Kasumi-1 (cell line): ENCODE measurements at places on chromosomes 7 and 10.

GRCh38 chr7:37577412-37577811 is 106.2 kb upstream of the GPR141 start:
- no peak for DNase-seq

DNA sequence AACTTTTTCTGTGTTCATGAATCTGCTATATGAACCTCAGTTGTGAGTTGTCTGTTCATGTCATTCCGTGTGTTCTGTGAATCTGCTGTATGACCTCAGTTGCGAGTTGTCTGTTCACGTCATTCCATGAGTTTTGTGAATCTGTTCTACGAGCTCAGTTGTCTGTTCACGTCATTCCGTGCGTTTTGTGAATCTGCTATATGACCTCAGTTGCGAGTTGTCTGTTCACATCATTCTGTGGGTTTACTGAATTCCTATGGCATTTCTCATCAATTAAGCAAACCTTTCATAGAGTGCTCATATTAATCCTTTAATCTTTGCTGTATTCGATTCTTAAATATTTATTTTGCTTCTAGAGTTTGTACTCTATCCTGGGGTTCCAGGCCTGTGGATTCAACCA is 150.6 kb downstream of the DIP2C start:
- DNase-seq, result no peak

DNA sequence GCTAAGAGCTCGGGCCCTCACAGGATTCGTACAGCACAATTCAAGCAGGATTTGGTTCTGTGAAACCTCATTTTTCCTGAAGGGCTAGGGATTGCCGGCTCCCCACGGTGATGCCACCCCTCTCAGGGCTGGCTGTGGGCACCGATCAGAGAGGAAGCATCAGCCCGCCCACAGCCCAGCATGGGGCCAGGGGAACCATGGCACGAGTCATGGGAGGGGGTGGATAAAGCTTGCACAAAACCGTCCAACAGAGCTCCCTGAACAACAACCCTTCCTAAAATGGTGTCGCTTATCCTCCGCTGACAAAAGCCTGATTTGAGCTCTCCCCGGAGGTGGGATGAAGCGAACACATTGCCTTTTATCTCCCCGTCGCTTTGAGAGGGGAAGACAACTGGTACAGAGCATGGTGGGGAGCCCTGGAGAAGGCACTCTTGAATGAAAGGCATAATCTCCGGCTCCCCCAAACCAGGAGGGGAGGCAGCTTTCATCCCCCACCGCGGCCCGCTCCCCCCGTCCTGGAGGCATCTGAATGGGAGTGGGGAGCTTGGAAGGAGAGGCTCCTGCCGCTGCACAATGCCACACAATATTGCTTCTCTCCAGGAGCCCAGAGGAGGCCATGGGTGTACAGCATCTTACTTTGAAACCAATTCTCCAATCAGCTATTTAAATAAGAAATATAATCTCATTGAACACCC is 144.0 kb downstream of the RPS24 start:
- DNase-seq, result no peak

DNA sequence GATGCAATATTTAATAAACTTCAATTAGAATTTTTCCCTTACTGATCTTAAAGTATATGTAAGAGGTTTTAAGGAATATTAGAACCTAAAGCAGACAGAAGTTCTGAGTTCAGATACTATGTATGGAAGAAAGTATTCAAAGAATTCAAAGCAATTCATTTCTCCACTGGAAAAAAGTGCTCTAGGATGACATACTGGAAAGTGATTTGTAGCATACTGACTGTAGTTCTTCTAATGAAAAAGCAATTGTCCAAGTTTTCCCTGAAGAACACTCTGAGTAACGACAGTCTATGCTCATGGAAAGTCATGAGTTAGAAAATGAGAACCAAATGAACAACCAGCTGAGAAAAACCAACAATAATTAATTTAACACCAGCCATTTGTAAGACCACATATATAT is 180.8 kb upstream of the SLC26A5 start:
- no peak for DNase-seq

- no peak for DNase-seq
Measured at GRCh38 chr7:1555813-1556543, at the start of gene TMEM184A. Gene TMEM184A, minus strand, starts transcription at chr7:1556205. Its CDS starts 721 bp downstream, at chr7:1555484.

DNA sequence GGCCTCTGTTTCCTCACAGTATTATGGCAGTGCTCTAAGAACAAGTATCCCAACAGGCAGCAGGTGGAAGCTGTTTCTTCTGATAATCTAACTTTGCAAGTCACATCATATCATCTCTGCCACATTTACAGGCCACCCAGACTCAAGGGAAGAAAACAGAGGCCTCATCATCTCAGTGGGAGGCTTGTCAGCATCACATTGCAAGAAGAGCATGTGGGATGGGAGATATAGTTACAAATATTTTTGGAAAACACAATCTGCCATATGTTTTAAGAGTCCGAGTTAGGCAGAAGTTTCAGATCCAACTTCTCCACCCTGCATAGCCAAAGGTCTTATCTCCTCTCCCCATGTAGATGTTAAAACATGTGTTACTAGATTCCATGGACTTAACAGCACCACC is 130.4 kb upstream of the PDE1C start:
- no peak for DNase-seq

GRCh38 chr10:44427037-44427436 is 42.1 kb upstream of the CXCL12 start:
- no peak for DNase-seq

GRCh38 chr7:92325858-92326257 is 80.1 kb downstream of the ANKIB1 start:
- no peak for DNase-seq

DNA sequence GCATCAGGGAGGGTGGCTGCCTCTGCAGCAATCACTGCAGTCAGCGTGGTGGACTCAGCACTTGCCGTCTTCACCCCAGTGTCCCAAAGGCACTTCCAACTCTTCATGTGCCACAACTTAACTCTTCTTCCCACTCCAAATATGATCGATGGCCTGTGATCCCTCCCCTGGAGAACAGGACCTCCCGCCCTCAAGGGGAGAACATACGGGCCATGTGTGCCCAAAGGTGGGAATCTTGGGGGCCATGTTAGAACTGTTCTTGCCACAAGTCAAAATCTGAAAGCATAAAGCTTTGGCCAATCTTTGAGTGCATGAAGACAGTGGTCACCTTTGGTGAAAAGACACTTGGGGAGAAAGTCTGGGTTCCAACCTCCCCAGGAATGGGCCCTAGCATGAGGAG is 368.5 kb upstream of the MGMT start:
- no peak for DNase-seq

DNA sequence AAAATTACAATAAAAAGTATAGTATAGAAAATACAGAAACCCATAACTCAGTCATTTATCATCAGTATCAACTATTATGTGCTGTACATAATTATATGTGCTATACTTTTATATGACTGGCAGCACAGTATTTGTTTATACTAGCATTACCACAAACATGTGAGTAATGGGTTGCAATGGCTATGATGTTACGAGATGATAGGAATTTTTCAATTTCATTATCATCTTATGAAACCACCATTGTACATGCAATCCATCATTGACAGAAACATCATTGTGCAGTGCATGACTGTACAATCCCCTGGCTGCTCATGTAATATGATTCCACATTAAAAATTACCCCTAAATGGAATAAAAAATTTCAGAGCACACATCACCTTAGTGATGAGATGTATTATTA is 55.7 kb upstream of the TMEM229A start:
- DNase-seq, result no peak

GRCh38 chr10:10038348-10038747 is 979.3 kb upstream of the CELF2 start:
- no peak for DNase-seq

DNA sequence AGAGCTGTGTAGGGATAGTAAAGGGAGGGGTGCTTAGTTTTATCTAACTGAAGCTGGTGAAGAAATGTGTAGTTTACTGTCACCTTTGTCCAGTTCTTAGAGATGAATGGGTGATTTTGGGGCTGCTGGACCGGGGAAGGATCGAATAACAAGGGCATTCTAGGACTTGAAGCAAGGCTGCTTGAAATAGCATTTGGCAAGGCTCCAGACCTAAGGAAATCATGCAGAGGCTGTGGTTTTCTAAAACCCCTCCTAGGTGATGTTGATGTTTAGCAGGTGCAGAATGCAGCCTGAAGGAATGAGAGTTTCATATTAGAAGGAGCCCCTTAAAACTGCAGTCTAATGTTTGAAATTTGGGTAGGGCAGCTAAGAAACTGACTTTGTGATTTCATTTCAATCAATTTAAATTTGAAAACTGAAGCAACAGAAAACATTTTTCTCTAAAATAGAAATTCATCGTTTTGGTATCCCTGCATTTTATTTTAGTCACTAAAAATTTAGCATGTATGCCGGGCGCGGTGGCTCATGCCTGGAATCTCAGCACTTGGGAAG is 68.5 kb downstream of the TET1 start:
- DNase-seq, result no peak

DNA sequence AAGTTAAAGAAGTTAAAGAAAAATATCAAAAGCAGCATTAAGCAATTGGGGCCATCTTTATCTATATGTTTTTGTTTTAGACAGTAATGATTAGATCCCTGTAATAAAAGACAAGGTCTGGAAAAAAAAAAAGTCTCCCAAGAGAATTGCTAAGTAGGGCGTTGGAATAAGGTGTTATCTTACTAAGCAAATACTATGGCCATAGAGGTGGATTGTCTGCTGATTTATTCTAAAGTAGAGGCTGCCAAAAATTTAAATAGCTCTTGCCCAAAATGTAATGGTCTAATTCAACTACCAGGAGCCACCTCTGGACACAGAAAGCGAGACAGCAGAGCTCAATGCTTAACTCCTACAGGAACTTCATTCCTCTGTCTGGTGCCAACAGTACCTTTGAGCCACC is 71.6 kb downstream of the HERPUD2 start:
- DNase-seq, result no peak

DNA sequence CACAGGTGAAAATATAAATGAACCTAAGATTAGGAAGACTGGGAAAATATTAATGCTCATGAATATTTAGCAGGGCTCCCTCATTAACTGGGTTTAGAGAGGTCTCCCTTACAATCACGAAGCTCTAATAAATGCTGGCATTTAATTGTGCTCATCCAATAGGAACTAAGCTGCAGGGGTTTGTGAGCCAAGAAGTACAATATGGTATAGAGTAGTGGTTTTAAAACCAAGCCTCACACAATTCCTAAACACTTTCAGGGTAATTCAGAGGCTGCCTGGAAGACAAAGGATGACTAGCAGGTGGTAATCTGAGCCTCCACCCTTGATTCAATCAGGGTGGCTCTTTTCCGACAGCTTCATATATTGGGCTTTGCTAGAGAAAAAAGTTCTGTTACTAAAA is 103.3 kb downstream of the GPAM start:
- no peak for DNase-seq

DNA sequence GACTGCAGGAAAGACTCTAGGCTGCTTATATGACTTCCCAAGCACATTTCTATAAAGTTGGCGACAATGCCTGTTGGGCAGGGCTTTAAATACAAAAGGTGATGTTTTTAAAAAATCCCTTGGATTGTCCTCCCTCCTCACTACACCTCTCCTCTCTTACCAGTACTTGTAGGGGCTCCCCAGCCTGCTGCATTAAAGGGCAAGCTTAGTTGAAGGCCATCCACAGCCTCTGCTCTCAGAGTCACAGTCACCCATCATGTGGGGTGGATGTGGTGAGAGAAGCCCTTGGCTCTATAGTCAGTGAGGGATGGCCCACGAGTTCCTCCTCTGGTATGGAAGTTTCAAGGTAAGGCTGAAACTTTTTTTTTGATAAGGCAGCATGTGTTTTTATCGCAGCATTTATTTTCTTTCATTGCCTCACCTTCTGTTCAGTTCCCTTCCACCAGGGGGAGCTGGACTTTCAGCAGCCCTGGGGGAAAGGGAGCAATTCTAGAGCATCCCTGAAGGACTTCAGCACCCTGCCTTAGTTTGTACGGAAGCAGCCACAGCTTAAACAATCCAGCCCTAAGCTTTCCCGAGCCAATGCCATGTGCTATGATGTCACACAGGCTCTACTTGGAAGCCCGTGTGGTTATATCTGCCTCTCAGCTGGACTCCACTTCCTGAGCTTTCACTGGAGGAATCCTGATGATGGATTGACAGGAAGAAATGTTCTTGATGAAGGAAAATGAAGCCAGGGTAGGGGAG is 131.9 kb downstream of the CALCR start:
- DNase-seq, result peak; percentile 60

- no peak for DNase-seq
Measured at GRCh38 chr10:44364566-44364965, 20.3 kb downstream of the CXCL12 start.
